Regular cardiac myocyte (primary cell): ENCODE measurements at places on chromosomes 13 and 19. TPM values are rescaled to one million over a fixed set of nuclear protein-coding genes. Genes with fewer than 3 reads are reported as not detected.

The C3 gene
- 16.5 and 105 TPM in 2 replicates for total RNA-seq

The POMP gene
- 140 and 199 TPM in 2 replicates for total RNA-seq

The SLC10A2 gene
- not detected in 2 replicates for total RNA-seq

The AMH gene
- total RNA-seq, result 0.19 and 0.85 TPM in 2 replicates

The DACH1 gene
- total RNA-seq, result under 0.01 TPM in 2 replicates

The CEACAM8 gene
- not detected in 2 replicates for total RNA-seq

The FBL gene
- total RNA-seq, result 85.4 and 227 TPM in 2 replicates

The FCHO1 gene
- 0.56 and 0.58 TPM in 2 replicates for total RNA-seq

The CYP4F2 gene
- not detected in 2 replicates for total RNA-seq

The RFPL4AL1 gene
- total RNA-seq, result under 0.01 TPM in 1 of 2 replicates, not detected in the other

The KIRREL2 gene
- 0.28 TPM in 1 of 2 replicates, not detected in the other for total RNA-seq

The KLHL1 gene
- total RNA-seq, result not detected in 2 replicates

The LILRA5 gene
- total RNA-seq, result not detected in 2 replicates

The ZNF536 gene
- total RNA-seq, result not detected in 2 replicates

The BEST2 gene
- total RNA-seq, result not detected in 2 replicates

The ZNF431 gene
- 2.3 and 7.0 TPM in 2 replicates for total RNA-seq

The OR7A17 gene
- not detected in 2 replicates for total RNA-seq

The ZNF296 gene
- under 0.01 TPM in 1 of 2 replicates, not detected in the other for total RNA-seq

The LRFN3 gene
- total RNA-seq, result 1.2 and 2.3 TPM in 2 replicates

The HIF3A gene
- under 0.01 and 1.1 TPM in 2 replicates for total RNA-seq

The C19orf85 gene
- total RNA-seq, result not detected in 2 replicates

The GARIN5A gene
- total RNA-seq, result 0.28 TPM in 1 of 2 replicates, not detected in the other

The CD22 gene
- total RNA-seq, result 0.96 and 1.7 TPM in 2 replicates

The TMPRSS9 gene
- under 0.01 TPM in 2 replicates for total RNA-seq

The ZNF99 gene
- under 0.01 TPM in 1 of 2 replicates, not detected in the other for total RNA-seq

The MTUS2 gene
- 0.19 and 0.28 TPM in 2 replicates for total RNA-seq

The KDELR1 gene
- total RNA-seq, result 52.1 and 70.2 TPM in 2 replicates

The ZNF582 gene
- 3.3 and 4.5 TPM in 2 replicates for total RNA-seq

The PTH2 gene
- total RNA-seq, result not detected in 2 replicates

The IGFL3 gene
- total RNA-seq, result 0.28 TPM in 1 of 2 replicates, not detected in the other

The NFIC gene
- 21.7 and 31.8 TPM in 2 replicates for total RNA-seq

The NLRP9 gene
- total RNA-seq, result not detected in 2 replicates
